ENCODE measurements at places on chromosomes 16 and 17.
A peak's percentile ranks its signal among the peaks of the same experiment; 100 is the strongest.

- DNase-seq = no peak
Measured at GRCh38 chr17:77723909-77724875, 234.3 kb upstream of the TNRC6C start.

DNA sequence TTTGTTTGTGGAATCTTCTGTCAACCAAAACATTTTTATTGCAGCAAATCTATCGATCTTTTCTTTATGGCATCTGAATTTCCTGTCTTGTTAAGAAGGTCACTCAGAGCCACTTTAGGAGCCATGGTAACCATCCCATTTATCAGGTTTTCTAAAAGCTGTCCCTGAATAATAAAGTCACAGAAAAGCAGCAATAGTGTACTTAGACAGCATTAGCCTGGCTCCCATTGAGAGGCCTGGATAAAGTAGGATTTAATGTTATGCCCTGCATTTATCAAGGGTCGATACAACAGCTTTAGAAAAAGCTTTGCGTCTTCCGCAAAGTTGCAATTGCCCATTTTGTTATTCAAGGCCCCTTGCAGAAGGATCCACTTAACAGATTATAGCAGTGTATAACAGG lies 10.1 kb upstream of the CD300LF start:
- DNase-seq = no peak

- no peak for DNase-seq
Measured at GRCh38 chr17:59409336-59410048, 78.0 kb downstream of the YPEL2 start.

DNA sequence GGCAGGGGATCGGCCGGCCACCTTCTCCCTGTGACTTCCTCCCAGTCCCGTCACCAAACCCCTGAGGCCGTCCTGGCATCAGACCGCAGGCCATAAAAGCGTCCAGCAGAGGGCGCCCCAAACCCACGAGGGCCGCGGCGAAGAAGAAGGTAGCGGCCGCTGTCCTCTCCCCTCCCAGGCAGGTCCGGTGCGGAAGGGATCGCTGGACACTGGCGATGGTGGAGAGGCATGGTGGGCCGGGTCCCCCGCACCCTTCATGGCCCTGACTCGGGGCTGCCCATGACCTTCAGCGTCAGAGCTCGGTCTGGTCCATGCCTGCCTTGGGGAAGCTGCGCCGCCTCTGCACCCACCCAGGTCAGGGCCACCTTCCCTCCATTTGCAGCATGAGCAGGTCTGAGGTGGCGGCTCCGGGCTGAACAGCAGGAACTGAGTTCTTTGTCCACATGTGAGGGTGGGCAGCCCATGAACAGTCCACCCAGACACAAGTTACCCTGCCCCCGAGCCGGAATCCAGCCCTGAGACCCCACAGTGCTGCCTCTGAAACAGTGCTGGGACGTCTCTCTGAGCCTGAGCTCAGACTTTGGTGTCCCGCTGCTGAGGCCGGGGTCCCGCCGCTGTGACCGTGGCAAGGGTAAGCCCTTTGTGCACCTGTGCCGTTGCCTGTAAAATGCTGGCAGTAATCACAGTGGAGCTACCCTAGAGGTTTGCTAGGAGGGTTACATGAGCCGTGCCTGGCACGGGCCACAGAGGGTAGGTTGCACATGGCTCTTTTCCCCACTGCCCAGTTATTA lies 40.8 kb upstream of the CMIP start:
- peak; percentile 87 for DNase-seq

DNA sequence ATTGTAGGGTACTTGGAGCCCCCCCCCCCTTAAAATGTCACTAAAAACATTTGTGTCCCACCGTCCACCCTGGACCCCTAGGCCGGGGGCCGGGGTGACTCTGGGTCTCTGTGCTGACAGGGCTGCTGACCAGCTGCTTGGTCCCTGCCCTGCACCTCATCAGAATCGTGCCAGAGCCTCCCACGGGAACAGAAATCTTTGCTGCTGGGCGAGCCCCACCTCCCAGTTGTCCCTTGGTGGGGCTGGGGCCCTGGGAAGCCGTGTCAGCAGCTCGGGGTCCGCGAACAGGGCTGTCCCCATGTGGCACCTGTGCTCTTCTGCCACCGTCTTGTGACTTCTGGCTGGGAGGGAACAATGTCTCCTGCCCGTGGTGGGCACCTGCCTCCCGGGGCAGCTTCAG lies 18.5 kb downstream of the KCTD5 start:
- no peak for DNase-seq

DNA sequence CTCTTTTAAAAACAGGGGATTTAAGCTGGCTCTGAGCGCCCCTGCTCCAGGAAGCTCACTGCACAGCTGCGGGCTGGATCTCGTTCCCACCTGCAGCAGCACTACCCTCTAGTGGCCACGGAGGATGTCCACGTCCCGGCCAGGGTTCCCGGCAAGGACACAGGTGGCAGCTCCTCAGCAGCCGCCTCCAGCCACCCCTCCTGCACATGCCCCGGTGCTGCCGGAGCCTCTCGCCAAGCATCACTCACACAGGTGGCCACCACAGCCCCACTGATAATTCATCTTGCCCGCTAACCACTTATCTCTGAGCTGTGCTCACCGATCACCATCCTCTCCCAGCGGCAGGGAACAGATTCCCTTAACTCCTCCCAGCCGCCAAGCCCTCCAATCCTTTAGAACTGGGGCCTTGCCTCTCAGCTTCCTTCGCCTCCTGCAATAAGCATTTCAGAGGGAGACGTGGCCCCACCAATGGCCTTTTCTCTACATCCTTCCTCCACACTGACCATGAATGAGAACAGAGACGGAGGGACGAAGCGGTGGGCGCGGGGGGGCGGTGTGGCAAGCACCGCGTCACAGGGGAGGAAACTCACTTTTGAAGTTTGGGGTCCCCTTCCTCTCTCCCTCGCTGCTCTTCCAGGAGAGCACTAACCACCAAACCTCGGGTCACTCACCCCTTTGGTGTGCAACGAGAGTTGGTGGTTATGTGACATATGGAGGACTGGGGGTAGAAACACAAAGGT lies 222.1 kb downstream of the RBFOX3 start:
- DNase-seq = no peak

- no peak for DNase-seq
Measured at GRCh38 chr16:81657224-81657623, 121.9 kb upstream of the PLCG2 start.

DNA sequence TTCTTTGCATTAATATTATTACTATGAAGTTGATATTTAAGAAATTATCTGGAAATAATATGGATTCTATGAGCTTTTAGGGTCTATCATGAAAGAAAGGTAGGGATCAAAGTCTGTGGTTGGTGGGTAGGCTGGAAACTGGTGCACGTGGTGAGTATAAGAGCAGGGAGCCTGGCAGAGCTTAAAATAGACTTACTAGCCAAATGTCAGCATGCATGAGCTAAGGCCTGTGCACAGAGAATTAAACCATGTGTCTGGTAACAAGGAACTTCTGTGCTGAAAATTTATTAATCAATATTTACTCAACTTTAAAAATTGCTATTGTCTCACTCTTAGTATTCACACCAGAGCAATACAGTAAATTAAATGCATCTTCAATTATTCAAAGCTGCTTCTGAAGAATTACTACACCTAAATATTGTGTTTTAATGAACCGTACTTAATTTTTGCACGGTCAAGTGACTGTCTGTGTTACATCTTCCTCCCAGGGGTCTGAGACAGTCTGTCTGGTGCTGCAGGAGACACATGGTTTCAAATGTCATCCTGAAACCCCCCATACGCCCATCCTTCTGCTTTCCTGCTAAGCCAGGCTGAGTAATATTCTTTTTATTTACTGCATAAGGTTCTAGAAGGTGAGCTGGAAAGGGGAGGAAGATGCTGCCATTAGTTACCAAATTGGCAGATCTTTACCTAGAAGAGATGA lies 161.0 kb upstream of the NLRP1 start:
- DNase-seq = peak; percentile 13

- DNase-seq = peak; percentile 84
Measured at GRCh38 chr17:76370261-76370993, 14.0 kb upstream of the SPHK1 start.

GRCh38 chr16:88424587-88425235 lies 28.4 kb upstream of the ZFPM1 start:
- no peak for DNase-seq

- no peak for DNase-seq
Measured at GRCh38 chr17:47629826-47630225, 19.9 kb upstream of the KPNB1 start.

DNA sequence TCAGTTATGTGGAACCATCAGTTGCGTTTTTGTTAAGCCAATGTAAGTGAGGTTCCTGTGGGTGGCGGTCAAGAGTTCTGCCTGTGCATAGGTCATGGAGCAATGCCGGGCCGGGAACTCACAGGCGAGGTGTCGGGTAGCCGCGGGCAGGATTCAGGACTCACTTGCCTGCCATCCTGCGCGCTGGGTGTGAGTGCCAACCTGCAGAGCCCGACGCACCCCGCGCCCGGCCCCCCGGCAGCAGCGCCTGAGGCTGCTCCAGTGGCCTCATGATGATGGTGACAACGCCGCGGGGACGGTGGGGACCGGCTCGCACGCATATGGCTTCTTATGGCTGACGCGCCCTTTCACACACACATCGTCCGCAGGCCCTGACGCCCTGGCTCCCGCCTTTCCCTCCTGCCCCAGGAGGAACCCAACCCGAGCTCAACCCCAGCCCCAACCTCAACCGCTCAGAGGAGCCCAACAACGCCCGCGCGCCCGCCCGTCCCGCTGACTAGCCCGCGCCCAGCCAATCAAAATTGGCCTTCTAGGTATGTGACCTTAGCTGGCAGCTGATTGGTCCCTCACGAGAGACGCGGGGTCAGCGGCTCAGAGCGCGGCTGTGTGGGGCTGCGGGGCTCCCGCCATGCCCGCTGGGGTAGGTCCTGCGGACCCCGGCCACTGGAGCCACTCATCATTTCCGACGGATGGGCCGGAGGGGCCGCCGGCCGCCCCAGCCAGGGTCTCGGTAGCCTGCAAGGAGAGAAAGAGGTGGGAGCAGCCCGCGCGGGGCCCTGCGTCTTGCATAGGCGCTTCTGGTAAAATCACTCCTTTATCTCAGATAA lies at the start of gene C16orf95:
C16orf95 (minus strand) TSS at position 470 of the 827 bp plus-strand sequence; CDS start at position 320, 150 bp downstream.
- peak; percentile 96 for DNase-seq

Data from tibial artery (tissue), 4 donors.